Fibroblast of skin of back (primary cell): ENCODE measurements at places on chromosomes 4 and X.

DNA sequence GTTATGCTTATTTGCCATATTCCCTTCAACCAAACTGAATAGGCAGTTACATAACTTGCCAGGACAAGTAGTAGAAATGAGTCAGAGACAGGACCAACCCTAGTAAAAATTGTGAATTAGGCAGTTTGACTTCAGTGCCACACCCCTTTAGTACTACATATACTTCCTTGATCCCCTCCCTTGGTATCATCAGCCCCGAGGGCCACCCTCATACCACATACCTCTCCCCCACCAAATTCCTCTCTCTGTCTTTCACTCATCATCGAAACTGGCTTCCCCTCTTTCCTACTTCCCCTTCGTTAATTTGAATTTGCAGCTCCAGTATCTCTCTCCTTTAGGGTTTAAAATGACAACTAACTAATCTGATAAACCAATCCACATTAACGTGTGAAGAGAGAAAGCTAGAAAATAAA lies 7.9 kb upstream of the PTPN13 start:
- peak; percentile 15 for DNase-seq

GRCh38 chr4:181595716-181596115 lies 647.5 kb upstream of the TENM3 start:
- no peak for DNase-seq

DNA sequence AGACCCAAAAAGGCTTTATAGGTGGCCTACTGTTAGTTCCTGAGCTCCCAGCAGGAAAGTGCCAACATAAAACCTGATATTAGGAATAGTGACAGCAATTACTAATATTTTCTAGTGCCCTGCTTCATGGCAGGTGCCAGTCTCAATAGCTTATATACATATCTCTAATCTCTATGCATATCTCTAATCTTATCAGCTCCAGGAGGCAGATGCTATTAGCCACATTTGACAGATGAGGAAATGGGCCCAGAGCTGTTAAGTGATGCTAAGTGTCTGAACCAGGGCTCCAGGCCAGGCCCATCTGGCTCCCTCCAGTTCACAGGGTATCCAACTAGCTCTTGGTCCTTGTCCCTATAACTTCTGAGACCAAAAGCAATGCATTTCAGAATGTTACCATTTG lies 142.5 kb downstream of the CHIC2 start:
- DNase-seq, result no peak

- peak; percentile 53 for DNase-seq
Measured at GRCh38 chr4:64564126-64564525, 154.9 kb upstream of the TECRL start.

DNA sequence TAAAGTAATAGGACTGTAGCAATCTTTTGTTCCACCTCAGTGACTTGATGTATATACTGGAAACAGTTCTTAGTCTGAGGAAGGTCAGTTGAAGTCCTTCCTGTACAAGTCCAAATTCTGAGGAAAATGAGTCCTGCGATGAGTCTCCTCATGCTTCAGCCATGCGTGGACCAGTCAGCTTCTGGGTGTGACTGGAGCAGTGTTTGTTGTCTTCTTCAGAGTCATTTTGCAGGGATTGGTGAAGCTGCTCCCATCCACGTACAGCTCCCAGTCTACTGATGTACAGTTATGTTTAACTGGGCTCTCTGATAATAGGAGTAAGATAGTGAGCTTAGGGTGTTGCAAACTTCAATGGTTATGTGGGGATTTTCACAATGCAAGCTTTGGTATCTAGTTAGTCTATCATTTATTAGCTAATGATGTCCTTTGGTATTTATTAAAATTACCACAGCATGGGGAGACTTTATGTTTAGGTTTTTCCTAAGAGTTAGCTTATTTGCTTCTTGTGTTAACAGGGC lies 3.4 kb downstream of the UGT2B17 start:
- DNase-seq, result no peak

DNA sequence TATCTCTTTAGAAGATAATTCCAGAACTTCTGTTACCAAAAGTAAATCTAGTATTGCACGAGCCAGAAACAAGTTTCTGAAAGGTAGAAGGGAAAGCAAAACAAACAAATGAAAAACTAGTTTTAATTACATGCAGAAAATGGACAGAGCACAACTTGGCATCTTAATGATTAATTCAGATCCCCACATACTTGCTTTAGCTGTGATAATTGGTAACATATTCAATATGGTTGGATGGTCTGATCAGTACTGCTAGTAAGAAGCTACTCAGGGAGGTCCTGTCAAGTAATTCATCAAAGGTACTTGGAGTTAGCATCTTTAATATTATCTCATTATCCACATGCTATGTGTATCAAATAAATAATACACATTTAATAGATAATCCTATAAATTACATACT lies 204.3 kb downstream of the TRAM1L1 start:
- no peak for DNase-seq

- no peak for DNase-seq
Measured at GRCh38 chr4:71470524-71470923, 131.7 kb downstream of the SLC4A4 start.

GRCh38 chr4:187480146-187481145 lies 515.1 kb upstream of the ZFP42 start:
- DNase-seq, result peak; percentile 78

DNA sequence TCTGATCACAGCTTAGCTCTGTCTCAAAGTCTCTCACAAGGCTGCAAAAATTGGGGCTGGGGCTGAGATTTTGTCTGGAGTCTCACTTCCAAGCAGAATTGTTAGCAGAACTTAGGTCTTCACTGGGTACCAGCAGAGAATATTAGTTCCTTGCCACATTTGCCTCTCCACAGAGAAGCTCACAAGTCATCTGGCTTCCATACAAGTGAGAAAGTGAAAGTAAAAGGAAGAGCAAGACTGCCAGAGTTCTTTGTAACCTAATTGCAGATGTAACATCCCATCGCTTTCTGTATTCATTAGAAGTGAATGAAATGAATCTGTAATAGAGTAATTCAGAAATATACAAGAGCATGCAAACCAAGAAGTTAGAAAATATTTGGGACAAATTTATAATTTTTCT lies 624.1 kb upstream of the GNPDA2 start:
- peak; percentile 13 for DNase-seq

DNA sequence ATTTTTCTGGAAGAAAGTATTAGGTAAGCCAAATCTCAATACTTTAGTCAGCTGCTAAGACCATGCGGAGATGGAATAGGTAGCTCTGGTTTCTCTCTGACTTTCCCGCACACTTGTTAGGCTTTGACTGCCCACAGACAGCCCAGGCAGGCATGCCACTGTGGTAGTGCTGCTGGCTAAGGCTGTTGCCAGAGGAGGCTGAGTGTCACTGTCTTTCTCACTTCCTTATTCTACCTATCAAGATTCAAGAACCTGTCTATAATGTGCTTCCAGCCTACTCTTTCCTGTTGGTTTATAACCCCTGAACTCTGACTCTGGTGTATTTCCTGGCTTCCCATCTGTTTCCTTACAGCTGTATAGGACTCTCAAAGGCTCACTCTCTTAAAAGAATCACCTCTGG lies 81.8 kb upstream of the TRPC5 start:
- DNase-seq, result no peak

DNA sequence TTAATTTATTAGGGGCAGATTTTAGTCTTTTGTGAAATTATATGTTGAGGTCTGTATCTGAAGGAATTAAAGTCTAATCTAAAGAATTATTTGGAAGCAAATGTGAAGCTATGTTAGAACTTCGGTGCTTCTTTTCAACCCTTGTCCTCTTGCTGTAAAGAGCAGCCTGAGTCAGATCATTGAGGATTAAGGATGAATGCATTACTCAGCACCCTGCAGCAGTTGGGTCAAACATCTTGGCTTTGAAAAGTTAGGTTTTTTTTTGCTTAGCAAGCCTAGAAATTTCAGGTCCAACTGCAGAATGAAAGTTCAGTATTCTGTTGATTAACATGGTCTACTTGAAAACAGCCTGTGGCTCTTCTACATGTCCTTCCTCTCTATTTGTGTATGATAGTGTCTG lies 57.6 kb downstream of the SLC4A4 start:
- DNase-seq, result peak; percentile 41

GRCh38 chr4:1003271-1004070 lies 8.0 kb upstream of the FGFRL1 start:
- DNase-seq, result no peak
